ENCODE measurements at places on chromosomes 13 and 19.

DNA sequence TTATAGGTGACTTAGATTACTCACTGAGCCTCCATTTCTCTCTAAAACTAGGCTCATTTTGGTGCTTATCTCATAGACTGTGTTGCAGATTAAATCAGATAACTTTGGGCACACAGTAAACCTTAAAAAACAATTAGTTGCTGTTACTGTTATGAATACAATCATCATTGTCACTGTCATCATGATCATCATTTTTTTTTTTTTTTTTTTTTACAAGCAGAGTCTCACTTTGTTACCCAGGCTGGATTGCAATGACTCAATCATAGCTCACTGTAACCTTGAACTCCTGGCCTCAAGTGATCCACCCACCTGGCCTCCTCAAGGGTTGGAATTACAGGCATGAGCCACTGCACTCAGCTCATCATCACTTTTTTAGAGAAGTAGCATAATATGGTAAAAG lies 60.0 kb downstream of the VWA8 start:
- DNase-seq = peak; percentile 15

DNA sequence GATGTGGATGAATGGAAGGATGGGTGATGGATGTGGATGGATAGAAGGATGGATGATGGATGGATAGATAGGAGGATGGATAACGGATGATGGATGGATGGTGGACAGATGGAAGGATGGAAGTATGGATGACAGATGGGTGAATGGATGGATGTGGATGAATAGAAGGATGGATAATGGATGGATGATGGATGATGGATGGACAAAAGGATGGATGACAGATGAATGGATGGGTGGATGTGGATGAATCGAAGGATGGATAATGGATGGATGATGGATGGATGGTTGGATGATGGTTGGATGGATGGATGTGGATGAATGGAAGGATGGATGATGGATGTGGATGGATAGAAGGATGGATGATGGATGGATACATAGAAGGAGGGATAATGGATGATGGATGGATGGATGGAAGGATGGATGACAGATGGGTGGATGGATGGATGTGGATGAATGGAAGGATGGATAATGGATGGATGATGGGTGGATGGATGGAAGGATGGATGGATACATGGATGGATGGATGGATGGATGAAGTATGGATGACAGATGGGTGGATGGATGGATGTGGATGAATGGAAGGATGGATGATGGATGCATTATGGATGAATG lies 39.3 kb downstream of the TMEM255B start:
- DNase-seq = no peak

DNA sequence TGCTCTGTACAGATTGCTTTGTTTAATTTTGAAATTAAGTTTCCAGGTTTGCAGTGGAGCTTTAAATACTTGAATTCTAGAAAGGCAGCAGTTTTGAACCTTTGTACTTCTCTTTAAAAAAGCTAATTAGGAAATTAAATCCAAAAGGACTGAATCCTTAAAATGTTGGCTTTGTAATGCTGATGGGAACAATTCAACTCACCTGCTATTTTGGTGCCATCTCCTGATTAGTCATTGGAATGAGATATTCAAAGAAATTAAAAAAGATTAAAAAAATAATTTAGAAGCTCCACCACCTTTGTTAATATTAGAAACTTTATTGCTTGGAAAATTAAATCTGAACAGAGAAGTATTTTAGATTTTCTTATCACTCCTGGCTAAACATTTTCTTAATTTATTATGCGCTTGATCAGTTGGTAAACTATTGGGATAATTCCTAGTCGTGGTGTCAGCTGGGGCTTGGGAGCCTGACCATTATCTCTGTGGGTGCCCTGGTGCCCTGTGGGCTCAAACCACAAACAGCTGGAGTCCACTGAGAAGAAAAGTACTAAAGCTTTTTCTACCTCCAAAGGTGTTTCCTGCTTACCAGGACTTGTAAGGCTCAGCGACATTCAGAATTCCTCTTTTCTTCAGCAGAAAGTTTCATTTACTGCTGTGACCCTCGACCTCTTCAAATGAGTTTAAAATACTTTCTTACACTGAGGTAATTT lies 540.4 kb downstream of the DIAPH3 start:
- DNase-seq = no peak

GRCh38 chr13:99566125-99567083 lies 65.1 kb downstream of the TM9SF2 start:
- DNase-seq = no peak

- DNase-seq = no peak
Measured at GRCh38 chr19:40249201-40249600, 22.7 kb upstream of the CCNP start.

- DNase-seq = peak; percentile 6
Measured at GRCh38 chr19:12093777-12094176, 29.2 kb downstream of the ZNF844 start.

DNA sequence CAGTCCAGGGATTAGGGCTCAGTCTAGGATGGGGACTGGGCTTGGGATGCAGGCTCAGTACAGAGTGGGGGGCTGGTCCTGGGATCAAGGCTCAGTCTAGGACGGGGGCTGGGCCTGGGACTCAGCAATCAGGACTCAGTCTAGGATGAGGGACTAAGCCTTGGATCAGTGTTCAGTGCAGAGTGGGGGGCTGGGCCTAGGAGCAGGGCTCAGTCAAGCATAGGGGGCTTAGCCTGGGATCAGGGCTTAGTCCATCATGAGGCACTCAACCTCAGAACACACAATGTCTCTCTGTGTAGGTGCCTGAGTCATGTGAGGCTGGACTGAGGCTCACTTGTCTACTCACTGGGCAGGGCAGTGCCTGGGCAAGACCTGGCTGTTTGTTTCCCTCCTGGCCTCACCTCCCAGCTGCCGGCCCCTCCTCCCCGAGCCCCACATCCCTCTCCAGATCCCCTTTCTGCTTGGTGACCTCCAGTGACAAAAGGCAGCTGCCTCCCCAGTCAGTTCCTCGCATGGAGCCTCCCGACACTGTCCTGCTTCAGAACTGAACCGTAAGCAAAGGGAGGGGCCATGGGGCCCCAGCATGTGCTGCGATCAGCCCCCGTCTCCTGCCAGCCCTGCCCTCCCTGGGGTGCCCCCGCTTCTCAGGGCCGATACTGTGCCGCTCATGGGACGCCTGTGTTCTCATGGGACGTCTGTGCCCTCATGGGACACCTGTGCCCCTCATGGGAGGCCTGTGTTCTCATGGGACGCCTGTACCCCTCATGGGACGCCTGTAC lies 6.5 kb upstream of the S1PR4 start:
- DNase-seq = no peak

Measured in activated CD4-positive, alpha-beta T cell treated with anti-CD3 and anti-CD28 coated beads, Interleukin-2, Interleukin-4, amounts not matched to agents 100 ng/mL and 50 ng/mL, durations not matched to agents 16 hours and 8 hours (primary cell).